ENCODE measurements at places on chromosomes 5 and 9.

DNA sequence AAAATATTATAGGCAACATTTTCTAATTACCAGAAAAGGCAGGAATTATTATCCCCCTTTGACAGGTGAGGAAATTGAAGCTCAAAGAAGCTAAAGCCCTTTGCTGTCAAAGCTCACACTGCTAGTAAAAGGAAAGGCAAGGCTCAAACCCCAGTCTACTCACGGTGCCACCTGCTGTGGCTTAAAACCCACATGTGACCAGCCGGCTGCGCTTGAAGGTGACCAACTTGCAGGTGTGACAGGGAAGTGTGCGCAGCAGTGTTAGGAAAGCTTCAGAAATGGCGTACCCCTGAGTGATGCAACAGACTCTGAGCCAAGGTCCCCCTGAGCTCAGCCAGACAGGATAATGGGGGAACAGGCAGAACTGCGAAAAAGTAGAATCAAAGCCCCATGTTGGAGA is 45.2 kb downstream of the PAX5 start:
- no peak for DNase-seq

DNA sequence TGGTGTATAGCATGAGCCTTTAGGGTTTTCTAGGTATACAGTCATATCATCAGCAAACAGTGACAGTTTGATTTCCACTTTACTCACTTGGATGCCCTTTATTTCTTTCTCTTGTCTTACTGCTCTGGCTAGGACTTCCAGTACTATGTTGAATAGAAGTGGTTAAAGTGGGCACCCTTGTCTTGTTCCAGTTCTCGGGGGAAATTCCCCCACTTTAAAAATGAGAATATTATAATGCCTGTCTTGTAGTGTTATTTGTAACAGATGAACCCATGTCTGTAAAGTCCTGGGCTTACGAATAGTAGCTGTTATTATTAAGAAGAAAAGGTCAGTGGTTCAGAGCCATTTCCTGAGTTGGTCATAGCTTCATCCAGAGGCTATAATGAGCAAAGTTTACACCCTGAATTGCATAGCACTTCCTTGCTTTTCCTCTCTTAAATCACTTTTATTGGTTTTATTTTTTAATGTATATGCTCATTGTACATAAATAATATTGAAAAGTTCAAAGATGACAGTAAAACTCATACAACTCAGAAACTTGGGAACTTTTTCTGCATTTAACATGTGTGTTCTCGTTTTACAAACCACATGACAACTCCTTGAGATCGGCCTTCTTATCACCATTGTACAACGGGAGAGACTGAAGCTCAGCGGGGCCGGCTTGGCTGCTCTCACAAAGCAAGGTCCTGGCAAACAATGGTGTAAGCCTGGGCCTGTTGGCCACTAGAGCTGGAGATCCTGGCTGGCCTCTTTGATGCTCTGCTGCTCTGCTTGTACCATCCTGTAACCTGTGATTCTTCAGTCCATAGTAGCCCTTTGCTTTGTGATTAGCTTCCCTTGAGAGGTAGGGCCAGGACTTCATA is 85.2 kb downstream of the CYFIP2 start:
- no peak for DNase-seq

- no peak for DNase-seq
Measured at GRCh38 chr5:178428341-178429155, 161.6 kb downstream of the COL23A1 start.

DNA sequence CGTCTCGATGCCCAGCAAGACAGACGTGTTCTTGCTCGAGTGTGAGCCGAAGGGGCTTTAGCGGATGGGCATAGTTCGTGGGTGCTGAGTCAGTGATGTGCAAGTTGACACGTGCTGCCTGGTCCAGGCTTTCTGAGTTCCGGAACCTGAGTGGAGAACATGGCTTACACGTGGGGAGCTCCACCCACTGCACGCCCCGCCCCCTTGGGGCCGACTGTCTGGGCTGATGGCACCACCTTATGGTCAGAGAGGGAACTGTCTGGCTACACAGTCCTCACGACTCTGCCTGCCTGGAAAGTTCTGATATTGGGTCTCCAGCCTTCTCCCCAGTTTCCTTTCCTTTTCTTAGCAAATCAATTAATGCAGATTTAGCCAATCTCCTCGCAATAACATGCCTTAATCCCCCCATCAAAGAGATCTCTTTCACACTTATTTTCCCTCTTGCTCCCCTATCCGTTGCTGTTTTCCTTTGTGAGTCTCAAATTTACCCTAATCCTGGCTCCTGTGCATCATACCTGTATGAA is 3.8 kb upstream of the STC2 start:
- DNase-seq: peak; percentile 91

DNA sequence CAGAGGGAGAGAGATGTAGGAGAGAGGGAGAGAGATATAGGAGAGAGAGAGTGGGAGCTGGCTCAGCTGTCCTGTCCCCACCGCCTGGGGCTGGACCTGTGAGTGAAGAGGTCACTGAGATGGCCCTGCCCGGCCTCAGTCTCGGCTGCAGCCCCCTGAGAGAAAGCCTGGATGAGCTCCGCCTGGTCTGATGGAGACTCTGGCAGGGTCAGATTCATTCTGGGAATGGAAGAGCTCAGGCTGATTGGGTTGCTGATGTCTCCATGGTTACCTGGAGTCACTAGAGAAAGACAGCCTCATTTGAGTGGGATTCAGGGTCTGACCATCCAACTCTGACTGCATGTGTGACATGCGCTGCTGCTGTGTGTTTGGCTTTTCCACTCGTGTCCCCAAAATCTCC is 27.1 kb upstream of the SEMA4D start:
- DNase-seq: peak; percentile 26

DNA sequence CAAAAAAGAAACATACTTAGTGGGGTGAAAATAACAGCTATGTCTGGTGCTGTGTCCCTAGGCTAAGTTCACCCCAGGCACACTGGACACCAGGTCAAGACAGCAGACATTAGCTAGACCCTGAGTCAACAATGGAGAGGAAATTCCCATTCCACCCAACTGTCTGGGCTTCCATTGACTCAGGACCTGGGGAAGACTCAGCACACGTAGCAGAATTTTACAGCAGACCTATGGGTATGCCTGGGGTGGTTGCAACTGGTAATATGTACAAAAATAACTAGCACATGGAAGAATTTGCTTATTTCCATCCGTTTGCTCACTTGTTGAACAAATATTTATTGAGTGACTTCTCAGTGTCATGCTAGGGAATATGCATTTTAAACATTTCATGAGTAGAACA is 117.0 kb downstream of the GAS1 start:
- no peak for DNase-seq

GRCh38 chr9:121296213-121297127 is 28.5 kb downstream of the GSN start:
- no peak for DNase-seq

- DNase-seq: peak; percentile 34
Measured at GRCh38 chr5:135508496-135509005, 27.2 kb downstream of the NEUROG1 start.

DNA sequence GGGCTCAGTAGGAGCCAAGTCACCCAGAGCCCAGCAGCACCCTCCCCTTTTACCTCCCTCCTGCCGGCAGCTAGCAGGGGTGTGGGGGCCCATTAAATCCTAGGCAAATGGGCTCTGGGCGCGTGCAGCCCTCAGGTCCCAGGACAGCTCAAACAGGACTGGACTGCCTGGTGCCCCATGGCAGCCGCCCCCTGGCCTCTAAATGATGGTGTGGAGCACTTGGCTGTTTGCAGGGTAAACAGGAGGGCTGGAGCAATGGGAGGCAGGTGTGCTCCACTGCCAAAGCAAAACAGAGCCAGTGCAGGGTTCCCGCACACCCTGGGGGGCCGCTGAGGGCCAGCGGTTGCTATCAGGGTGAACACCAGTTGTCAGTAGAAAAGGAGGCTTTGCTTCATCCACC is 55.9 kb upstream of the C5orf58 start:
- DNase-seq: no peak

GRCh38 chr5:96703384-96703920 is 41.3 kb downstream of the CAST start:
- no peak for DNase-seq

GRCh38 chr5:79771387-79771786 is 81.8 kb downstream of the CMYA5 start:
- DNase-seq: no peak

DNA sequence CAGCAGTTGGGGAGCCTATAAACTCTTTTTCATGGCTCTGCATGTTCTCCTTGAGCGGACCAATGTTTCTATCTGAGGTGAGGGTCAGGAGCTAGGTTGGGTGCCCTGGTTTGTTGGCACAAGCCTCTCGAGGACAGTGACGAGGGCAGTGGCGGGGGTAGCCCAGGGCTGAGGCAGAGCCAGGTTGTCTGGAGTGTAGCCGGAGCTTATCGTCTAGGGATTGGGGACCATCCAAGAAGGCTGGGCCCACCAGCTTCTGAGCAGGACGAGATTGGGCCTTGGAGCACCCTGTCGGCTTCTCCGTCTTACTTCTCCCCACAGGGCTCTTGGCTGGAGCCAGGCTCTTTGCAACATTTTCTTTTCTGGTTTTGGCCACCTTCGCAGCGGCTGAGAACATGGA is 13.2 kb upstream of the CCL21 start:
- no peak for DNase-seq

- DNase-seq: no peak
Measured at GRCh38 chr5:34699155-34700077, 43.3 kb downstream of the RAI14 start.

DNA sequence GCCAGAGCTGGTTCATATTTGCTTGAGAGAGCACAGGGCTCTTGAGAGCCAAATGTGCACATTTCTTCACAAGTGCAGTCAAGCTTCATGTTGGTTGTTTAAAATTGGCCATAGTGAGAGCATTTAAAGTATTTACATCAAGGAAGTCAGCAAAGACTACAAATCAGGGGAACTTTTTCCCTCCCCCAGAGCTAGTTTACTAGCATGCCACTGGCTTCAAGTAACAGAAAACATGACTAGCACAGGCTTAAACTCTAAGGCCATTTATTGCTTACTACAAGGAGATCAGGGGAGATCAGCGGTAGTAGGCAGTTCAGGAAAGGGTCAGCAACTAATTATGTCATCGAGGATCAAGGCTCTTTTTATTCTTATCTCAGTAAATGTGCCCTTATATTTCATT is 11.0 kb upstream of the CCDC171 start:
- DNase-seq: no peak

DNA sequence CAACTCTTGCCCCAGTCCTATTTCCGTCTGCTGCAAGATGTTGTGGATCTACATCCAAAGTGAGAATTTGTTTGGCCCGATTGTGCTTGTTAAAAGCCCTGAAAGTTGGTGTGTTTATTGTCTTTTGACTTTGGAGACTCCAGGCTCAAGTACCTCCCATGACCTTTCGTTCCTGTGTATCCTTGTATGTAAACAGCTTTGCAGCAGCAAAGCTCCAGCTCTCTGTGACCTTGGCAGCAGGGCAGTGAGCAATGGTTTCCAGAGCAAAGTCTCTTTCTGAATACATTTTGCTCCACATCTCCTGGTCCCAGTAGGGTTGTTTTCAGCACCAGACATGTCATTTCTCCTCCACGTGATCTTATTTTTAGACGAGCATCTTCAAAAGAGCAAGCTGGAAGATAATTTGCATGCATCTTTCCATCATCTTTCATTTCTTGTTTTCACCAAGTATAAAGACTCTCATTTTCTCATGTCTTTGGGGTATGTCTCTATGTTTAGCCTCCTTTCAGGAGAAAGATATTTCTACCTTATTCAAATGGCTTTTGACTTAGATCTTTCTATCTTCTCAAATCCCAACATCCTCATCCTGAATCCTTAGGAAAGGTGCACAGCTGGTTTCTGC is 68.1 kb upstream of the ERCC6L2 start:
- DNase-seq: no peak

- DNase-seq: no peak
Measured at GRCh38 chr5:132641241-132641723, 16.7 kb upstream of the IL13 start.

GRCh38 chr5:80140496-80140895 is 105.3 kb downstream of the THBS4 start:
- DNase-seq: no peak

DNA sequence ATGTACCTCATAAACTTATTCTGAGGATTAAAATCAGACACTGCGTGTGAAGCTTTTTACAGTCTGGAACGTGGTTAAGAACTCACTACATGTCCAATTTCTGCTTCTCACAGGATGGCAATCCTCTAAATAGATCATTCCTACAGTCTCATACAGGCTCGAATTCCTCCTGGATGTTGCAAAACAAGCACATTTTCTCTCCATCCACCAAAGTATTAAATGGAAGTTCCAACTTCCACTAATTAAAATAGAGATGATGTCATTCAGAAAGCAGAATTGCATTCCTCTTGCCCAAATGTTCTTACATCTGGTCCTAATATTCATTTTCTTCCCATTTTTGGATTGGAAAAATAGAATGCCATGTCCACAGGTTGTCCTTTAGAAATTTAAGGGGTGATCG is 145.5 kb upstream of the PCA3 start:
- no peak for DNase-seq

GRCh38 chr5:169115461-169116124 is 185.3 kb downstream of the SLIT3 start:
- DNase-seq: no peak

DNA sequence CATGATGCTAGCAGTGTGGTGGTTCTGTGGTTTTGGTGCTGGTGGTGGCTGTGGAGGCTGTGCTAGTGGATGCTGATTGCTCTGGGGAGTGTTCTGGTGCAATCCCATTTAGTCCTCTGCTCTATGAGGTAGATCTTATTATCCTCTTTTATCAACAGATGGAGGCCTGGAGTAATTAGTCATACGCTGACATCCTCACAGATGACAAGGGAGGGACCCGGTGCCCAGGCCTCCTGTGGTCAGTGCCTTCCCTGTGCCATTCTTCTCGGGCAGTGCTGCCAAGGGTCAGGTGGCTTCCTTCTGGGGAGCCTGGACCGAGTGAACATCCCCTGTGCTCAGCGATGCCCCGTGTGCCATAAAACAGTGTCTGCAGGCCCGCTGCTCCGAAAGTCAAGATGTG is 74.5 kb downstream of the COL5A1 start:
- no peak for DNase-seq

DNA sequence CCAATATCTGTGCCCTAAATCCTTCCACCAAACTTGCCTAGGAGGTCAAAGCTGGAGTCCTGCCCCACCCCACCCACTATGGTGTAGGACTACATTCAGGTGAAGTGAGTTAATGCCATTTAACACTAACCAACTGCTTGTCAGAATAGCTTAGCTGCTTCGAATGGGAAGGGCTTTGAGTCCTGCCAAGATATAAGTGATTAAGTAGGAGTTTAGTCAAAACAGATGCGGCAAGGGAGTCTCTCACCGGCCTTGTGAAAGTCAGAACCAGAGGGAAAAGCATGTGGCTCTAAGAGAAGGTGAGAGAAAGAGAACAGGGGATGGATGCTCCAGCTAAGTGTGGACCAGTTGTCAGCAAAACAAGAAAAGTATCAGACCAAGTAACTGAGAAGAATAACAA is 132.6 kb downstream of the SPOCK1 start:
- DNase-seq: no peak

DNA sequence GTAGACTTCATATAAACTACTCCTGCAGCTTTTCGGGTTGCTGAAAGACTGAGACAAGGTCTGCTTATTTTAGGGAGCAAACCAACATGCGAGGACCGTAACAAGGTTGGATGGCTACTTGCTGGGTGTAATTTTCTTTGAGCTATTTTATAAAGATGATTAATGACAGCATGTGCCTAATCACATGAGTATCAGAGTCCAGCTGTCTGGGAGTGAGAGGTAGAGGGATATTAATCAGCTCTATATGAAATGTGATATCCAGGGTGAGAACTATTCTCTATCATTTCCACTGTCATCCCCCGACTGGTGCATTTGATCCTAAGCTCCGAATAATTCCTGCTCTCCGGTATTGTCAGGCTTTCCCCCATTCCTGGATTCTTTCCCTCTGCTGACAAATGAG is 193.8 kb upstream of the HMHB1 start:
- DNase-seq: no peak
